ENCODE measurements at places on chromosomes 12 and 14.

DNA sequence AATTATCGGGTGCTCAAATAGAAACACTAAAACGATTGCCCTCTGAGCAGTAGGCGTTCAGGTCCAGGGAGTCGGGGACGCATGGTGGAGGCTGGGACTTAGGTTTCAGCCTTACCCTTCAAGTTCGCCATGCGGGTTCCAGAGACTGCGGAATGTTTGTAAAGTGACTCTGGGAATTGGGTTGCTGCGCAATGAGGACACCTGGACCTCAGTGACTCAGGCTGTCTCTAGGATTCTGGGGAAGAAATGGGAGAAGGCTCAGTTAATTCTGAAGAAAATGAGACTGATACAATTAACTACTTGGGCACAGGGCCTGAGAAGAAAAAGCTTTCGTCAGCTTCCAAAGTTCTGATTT lies 1.1 kb downstream of the LGALS3 start:
- no peak for DNase-seq

- DNase-seq: no peak
These were observed 36.8 kb downstream of the DEGS2 start for GRCh38 chr14:100122481-100123223.

DNA sequence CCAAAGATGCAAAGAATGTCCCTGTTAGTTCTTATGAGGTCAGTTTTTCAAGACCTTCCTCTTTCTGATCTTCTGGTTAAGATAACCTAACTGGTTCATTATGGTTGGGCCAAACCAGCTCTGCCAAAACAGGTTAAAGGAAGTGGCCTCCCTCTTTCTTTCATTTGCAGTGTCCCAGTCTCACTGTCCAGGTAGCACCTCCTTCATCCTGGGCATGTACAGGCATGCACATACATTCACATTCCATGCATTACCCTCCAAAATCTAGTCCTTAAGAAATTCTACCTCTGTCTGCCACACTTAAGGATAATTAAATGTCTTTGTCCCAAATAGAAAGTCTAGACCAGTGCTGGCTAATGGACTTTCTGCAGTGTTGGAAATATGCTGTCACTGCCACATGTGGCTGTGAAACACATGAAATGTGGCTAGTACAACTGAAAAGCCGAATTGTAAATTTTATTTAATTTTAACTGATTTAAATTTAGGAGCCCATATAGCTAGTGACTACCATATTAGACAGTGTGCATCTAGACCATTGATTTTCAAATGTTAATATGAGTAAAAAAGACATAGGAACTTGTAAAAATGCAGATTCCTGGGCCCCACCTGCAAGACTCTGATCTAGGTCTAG lies 169.3 kb downstream of the PCNX1 start:
- DNase-seq: no peak

GRCh38 chr12:20187456-20187855 lies 180.9 kb upstream of the PDE3A start:
- DNase-seq: no peak

DNA sequence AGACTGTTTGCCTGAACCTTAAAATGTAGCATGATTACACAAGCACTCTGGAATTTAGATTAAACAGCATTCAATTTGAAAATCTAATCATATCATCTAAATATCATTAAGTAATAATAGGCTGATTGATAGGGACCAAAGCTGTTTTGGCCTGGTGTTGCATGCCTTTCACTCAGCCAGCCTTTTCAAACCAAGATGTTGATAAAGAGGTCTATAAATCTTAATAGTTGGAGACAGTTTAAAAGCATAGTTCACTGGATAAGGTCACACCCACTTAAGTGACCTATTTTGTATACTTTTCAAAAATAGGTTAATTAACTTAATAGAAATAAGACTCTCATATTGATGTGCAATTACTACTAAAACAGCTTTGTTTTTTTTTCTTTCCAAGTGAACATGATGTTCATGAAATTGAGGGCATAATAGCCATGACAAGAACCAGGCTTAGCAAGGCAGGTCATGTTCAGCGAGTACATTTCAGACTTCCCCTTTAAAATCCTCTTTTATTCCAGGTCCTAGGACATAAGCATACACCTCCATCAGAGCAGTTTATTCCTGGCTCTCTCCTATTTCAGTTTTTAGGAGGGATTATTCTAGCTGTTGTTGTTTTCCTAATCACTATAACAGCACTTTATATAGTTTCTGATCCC lies 349.0 kb downstream of the RAD51B start:
- DNase-seq: no peak

DNA sequence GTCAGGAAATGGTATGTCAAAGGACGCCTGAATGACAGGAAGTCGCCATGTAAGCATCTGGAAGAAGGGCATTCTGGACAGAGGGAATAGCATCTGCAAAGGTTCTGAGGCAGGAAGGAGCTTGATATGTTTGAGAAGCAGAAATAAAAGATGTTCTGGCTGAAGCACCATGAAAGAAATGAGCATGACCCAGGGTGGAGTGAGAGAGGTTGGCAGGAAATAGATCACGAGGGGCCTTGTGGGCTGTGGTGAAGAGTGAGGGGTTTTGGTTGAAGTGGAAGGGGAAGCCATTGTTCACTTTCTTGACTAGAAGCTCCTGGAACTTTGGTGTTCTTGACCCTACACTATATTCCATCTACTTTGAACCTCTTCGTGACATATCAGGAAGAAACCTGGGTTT lies 99.4 kb upstream of the PARP11 start:
- no peak for DNase-seq

DNA sequence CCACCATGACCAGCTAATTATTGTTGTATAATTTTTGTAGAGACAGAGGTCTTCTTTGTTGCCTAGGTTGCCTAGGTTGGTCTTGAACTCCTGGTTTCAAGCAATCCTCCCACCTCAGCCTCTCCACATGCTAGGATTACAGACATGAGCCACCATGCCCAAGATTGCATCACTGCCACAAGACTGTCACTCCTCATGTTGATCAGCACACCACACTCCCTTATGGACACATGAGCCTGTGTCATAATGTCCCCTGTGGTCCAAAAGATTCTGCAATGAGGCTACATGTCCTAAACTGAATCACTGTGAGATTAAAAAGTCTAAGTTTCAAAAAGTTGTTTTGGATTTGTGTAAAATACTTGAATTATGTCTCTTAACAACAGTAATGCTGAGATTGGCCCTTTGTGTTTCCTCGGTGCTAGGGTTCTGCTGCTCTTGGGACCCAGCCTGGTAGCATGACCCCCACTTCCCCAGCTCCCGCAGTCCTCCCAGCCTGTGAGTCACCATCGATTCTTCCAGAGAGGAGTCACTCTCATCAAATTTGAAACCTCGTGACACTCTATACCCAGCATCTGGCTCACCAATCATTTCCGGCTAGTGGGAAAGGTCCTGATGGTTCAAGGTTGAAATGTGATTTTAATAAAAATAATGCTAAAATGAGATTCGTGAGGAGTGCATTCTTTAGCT lies 890.9 kb downstream of the VRK1 start:
- no peak for DNase-seq

DNA sequence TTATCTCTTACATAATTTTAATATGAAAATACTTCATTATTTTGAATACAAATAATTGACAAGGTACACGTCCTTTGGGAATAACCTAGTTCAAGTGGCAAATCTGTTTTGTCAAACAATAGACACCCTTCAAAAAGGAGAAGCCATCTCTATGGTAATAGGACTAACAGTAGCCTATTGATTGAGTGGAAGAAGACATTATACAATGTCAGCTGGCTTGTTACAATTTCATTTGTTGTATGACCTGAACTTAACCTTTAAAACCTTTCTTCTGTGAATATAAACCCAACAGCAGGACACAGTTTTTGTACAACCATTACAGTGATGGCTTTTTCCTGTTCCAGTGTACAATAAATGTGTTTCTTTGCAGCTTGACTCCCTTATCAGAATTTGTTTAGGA lies 8.1 kb downstream of the TMEM260 start:
- DNase-seq: no peak

DNA sequence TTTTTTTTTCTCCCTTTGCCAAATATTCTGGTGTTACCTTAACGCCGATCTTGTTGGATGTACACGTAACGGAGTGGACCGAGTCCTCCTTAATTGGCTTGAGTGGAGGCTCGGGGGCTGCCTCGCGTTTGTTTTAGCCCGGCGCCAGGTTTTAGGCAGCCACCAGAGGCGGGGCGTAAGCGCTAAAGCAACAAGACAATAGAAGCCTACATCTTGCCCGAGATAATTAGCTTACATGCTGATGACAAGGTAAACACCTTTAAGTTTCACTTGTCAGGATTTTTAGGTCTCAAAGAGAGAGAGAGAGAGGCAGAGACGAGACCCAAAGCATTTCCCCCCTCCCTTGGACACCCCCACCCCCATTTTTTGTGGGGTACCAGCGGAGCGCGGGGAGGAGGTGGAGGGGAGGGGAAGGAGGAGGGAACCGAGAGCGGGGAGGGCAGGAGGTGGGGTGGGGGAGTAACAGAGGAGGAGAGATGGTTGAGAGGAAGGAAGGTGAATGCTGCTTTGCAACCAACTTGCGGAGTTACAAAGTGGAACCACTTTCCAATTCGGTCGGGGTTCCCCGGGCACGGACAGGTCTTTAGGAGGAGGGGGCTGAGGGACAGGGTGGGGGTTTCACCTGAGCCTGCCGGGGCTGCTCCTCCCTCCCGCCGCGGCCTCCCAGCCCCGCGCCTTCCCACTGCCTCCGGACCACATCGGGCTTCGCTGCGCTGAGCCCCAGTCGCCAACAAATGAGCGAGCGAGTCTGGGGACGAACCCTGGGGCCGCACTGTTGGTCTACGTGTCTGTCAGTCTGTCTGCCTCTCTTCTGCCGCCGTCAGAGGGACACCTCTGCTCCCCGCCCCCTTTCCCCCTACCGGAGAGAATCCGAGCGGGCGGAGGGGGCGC lies at the start of gene NKX2-1:
Gene NKX2-1 (minus strand): TSS at position 802 of the 891 bp plus-strand sequence. CDS start 103 bp downstream, at position 699.
- DNase-seq: no peak

- DNase-seq: no peak
These were observed 742.5 kb upstream of the MDGA2 start for GRCh38 chr14:48417715-48418500.

- peak; percentile 78 for DNase-seq
These were observed 47.2 kb upstream of the PLXNC1 start for GRCh38 chr12:94100990-94101737.

- no peak for DNase-seq
These were observed 19.5 kb downstream of the ARL6IP4 start for GRCh38 chr12:122999986-123000420.

DNA sequence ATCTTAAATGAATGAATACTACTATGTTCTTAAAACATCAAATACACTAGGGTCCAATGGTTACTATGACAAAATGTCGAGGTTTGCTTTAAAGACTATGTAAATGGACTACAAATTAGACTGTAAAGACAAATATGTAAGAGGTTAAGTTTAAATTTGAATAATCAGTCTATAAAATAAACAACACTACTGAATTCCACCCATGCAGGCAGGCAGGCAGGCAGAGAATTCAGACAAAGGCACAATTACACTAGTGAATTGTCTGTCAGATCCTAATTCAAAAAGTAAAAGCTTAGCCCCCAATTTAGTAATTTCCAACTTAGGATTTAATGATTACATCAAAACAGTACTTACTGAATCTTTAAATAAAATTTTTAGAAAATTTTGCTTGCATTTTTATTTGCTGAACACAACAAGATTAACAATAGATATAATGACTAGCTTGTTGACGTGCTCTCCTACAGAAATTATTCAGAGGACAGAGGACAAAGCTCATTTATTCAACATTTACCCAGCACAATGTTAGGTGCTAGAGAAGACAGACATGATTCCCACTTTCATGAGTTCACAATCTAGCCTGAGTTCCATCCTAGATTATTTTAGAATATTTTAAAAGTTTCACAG lies 97.4 kb downstream of the CDK17 start:
- DNase-seq: no peak

- peak; percentile 9 for DNase-seq
These were observed 201.5 kb upstream of the CAND1 start for GRCh38 chr12:67067453-67068203.

- no peak for DNase-seq
These were observed 110.4 kb downstream of the CNTN1 start for GRCh38 chr12:40802656-40803055.

DNA sequence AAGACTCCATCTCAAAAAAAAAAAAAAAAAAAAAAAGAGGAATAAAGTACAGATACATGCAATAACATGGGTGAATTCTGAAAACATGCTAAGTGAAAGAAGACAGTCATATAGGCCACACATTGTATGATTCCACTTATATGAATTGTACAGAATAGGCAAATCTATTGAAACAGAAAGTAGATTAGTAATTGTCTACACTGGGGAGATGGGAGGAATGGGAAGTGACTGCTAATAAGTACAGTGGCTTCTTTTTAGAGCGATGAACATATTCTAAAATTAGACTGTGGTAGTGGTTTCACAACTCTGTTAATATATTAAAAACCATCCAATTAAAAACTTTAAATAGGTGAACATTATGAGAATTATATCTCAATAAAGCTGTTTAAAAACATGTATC lies 74.4 kb downstream of the ANKS1B start:
- DNase-seq: no peak

DNA sequence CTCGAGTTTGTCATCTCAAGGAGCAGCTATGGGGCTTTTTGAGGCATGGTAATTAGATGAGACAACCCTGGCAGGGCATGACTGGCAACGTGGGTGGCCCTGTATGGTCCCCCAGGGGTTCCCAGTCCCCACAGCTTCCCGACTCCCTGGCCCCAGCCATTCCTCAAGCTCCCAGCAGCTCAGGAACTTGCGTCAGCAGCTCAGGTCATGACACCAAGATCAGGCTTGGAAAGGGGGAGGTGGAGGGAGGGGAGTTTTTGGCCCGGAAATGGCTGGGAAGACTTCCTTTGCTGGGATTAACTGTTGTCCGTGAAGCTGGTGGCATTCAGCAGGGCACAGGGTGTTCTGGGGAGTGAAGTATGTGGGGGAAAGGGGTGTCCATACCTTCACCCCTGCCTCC lies 10.4 kb upstream of the NRIP2 start:
- no peak for DNase-seq

GRCh38 chr14:35958499-35958898 lies 132.4 kb downstream of the BRMS1L start:
- no peak for DNase-seq

DNA sequence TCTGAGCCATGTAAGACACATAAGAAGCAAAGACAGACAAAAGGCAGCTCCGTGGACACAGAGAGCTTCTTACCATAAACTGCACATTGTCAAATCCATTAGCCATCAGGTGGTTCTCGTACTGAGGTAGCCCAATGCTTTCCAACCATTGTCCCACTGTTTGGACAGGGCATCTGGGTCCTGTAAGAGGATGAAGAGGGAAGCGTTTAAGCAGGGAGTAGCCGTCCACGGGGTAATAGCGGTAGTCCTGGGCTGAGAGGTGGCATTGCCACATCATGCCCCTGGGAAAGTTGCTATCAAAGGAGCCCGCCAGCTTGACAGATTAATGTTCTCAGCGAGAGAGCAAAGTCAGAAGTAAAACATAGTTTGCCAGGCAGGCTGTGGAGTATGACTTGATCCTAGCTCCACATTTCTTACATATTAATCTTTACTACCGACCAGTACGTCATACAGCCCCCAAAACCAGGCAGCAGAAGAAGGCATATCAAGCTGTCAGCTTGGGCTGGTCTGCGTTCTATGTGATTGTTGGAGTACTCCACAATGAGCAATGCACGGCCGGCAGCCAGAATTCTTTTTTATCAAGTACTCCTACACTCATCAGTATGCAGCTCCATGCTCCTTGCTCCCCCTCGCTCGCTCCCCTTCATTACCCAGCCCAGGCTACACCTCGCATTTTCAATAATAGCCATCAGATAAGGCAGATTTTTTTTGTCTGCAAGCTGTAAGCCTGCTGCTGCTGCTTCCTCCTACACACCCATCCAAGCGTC lies 493.2 kb upstream of the GARIN6 start:
- no peak for DNase-seq

All from NAMALWA (cell line).